ENCODE measurements at places on chromosomes 16 and 17.

DNA sequence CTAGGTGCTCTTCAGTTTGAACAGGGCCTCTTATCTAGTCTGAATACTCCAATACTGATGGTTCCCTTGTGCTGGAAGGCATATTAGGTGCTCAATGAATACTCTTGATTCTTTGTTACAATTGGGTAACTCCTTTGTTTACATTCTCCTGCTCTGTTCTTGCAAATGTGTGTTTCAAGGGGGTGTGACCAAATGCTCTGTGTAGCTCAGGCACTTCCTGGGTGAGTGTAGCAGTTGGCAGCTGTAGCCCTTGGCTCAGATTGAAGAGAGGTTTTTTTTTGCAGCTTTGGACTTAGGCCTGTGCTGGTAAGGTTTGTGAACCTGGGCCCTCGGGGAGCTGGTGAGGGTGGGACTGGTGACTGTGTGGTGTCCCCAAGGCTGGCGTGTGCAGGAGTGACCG lies 20.2 kb downstream of the TBCD start:
- DNase-seq, result no peak

- DNase-seq, result no peak
These were observed 14.0 kb downstream of the RNF43 start for GRCh38 chr17:58403311-58403710.

GRCh38 chr17:75861927-75862317 lies 6.8 kb upstream of the WBP2 start:
- no peak for DNase-seq

DNA sequence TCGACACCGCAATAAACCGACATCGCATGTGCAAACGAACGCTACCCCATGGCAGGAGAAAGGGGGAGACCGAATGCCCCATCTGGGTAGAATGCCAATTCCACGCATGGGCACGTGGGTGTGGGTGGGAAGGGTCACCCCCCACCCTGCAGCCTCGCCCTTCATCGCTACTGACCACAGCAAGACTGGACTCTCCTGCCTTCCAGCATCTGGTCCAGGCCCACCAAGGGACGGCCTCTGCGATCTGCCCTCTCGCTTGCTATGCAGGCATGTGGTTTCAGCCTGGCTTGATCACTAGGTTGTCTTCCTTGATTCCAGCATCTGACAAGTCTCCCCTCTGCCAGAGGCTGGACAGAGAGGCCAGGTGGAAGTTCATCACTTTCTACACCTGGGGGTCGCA lies 159.3 kb downstream of the C16orf78 start:
- DNase-seq, result no peak

DNA sequence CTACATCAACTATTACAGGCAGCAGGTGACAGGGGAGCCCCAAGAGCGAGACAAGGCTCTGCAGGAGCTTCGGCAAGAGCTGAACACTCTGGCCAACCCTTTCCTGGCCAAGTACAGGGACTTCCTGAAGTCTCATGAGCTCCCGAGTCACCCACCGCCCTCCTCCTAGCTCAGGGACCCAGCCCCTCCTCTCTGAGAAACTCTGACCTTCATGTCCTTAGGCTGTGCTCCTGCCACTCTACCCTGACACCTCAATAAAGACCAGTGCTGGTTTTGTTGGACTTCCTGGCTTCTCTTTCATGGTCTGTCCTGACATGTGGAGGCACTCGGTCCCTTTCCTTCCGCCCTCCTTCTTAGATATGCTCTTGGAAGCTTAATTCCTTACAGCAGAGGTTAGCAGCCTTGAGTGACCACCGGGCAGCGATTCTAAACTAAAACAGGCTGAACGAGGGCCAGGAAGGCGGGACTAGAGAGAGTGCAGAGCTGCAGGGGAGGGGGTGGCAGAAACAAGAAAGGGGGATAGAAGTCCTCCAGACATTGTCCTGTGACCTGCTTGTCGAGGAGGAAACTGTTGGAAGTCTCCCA lies 915 bp downstream of the AHSP start:
- no peak for DNase-seq

GRCh38 chr16:23434380-23434779 lies 18.6 kb downstream of the COG7 start:
- no peak for DNase-seq

GRCh38 chr16:21214086-21214485 lies 2.7 kb upstream of the ZP2 start:
- no peak for DNase-seq

DNA sequence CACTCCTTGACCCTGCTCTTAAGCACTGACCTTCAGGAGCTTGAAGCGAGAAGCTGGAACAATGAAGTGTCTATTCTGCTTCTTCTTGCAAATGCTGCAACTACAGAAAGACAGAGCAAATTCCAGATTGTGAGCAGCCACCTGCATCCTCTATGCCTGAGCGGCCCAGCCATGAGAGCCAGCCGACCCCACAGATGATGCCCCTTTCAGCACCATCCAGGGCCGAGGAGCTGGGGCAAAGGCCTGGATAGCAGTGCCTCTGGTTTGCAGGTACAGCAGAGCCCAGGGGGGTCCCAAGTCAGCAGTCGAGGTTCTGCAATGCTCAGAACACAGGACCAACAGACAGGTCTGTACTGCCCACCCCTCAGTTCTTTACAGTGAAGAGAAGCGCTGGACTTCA lies 4.7 kb downstream of the CENPV start:
- DNase-seq, result no peak

DNA sequence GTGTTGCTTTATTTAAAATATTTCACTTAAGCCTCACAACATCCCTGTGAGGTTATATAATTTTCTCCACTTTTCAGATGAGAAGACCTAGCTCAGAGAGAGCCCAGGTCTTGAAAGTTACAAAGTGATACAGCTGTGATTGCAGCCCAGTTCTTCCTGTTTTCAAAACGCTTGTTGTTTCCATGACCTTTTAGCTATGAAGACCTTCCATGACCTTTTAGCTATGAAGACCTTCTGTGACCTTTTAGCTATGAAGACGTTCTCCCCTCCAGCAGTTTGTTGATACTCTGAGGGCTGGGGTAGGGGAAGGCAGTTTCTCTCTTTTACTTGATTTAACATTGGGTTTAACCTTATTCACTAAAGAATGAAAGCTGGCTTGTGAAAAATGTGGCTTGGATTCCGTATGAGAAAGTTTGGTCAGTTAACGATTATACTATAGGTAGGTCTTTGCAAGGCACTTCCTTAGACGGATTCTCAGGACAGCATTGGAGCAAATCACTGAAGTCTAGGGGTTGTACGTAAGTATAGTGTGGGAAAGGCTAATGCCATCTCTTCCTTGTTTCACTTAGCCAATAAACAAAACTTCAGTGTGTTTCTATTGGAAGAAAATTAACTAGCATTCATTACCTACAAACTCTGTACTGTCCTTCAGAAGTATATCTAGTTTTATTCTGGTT lies 20.7 kb downstream of the PHKB start:
- no peak for DNase-seq

DNA sequence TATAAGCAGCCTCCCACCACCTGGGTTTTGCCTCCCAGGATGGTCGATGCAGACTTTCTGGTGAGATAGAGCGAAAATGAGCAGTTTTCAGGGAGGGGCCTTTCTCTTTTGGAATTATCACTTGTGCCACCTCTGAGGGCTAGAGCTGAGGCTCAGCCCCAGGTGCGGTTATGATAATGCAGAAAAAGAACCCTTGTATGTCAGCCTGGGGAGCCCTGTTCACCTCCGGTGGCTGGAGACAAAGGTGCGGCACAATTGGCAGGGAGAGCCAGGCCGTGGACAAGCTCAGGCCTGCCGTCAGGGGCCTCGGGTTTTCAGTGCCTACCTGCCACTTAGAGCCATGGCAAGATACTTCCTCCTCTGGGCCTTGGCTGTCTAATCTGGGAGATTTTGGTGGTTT lies 4.4 kb downstream of the SCPEP1 start:
- DNase-seq, result no peak

DNA sequence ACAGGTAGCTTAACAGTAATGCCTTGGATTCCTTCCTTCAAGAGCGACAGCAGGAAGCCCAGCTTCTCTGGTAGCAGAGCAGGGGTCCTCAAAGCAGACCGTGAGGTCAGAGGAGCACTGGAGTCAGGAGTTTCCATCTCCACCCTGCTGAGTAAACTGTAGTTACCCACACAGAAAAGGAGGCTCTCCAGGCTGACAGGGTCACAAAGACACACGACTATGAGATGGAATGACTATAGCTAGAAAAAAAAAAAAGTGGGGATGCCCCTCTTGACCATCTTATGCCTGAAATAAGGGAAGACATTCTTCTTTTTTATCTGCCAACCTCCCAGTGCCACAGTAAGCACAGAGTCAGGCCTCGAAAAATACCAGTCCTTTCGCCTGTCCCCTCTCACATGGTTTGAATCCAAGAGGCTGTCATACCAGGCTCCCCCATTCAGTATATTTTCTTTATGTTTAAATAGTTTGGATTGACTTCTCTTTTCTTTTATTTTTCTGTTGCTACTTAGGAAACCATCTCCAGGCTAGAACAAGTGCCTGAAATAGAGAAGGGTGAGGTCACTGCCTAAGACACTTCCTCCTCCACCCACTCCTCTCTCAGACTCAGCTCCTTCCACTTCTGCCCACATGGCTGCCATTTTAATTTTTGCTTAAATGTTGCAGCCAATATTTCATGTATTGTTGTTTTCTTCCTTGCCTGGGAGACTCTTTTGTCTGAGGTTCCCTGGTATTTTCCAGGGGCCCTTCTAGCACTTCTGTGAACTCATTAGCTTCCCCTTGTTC lies 707.4 kb downstream of the MAF start:
- no peak for DNase-seq

DNA sequence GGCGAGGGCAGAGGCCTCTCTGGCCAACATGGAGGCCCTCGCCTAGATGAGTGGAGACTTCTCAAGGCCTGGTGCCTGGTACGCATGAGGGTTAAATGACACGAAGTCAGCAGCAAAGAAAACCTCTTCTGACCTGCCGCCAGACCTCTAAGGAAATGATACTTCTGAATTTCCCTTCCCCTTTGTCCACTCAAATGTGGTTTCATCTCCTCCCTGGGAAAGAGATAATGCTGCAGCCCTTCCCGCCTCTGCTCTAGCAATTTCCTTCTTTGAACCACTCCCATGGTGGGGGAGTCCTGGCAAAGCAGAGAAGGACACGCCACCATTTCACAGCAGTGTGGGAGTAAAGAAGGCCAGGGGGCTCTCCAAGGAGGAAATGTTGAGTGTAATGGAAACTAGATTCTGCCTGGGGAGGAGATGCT lies 65.7 kb upstream of the BCAR1 start:
- no peak for DNase-seq

GRCh38 chr17:48843187-48843900 lies 12.5 kb downstream of the CALCOCO2 start:
- no peak for DNase-seq

DNA sequence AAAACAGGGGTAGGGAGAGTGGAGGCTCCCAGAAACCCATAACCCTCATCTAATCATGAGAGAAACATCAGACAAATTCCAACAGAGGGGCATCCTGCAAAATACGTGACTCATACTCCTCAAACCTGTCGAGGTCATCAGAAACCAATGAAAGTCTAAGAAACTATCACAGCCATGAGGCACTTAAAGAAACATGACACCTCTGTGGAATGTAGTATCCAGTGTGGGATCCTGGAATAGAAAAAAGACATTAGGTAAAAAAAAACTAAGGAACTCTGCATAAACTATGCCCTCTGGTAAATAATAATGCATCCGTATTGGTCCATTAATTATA lies 16.4 kb downstream of the CDH5 start:
- no peak for DNase-seq

GRCh38 chr16:46839986-46840443 lies 9.0 kb upstream of the C16orf87 start:
- DNase-seq, result no peak

GRCh38 chr16:29862383-29862883 lies 593 bp downstream of the CDIPT start:
- no peak for DNase-seq

- DNase-seq, result no peak
These were observed 17.2 kb upstream of the N4BP1 start for GRCh38 chr16:48627148-48627547.

DNA sequence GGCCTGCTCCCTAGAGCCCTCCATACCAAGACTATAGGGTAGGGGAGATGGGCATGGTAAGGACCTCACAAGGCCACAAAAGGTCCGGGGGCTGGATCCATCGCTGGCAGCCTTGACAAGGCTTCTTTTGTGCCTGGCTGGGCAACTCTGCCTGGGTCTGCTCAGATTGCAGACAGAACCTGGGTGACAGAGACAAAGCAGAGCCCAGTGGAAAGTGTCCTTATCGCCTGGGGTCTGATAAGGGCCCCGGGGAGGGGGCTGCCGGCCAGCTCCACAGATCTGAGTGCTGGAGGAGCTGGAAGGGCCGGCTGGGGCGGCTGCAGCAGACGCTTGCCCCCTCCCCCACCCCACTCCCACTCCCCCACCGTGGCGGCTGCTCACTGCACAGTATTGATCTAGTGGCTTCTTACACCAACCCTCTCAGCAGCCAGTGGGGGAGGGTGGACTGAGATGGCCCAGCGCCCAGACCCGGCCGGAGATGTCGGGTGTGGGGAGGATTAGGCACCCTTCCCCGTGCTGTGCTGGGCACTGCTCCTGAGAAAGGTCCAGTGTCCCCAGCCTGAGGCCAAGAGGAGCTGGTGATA lies 7.2 kb downstream of the MMP15 start:
- DNase-seq, result no peak

DNA sequence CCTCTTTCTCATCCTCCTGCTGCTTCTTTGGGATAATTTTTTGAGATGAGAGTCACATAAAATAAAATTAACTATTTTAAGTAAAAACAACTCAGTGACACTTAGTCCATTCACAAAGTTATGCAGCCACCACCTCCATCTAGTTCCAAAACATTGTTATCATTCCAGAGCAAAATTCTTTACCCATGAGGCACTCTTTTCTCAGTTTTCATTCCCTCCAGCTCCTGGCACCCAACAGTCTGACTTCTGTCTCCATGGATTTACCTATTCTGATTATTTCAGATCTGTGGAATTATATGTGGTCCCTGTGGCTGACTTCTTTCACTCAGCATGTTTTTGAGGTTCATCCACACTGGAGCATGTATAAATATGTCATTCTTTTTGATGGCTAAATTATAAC lies 239.9 kb upstream of the DYNLRB2 start:
- DNase-seq, result no peak

DNA sequence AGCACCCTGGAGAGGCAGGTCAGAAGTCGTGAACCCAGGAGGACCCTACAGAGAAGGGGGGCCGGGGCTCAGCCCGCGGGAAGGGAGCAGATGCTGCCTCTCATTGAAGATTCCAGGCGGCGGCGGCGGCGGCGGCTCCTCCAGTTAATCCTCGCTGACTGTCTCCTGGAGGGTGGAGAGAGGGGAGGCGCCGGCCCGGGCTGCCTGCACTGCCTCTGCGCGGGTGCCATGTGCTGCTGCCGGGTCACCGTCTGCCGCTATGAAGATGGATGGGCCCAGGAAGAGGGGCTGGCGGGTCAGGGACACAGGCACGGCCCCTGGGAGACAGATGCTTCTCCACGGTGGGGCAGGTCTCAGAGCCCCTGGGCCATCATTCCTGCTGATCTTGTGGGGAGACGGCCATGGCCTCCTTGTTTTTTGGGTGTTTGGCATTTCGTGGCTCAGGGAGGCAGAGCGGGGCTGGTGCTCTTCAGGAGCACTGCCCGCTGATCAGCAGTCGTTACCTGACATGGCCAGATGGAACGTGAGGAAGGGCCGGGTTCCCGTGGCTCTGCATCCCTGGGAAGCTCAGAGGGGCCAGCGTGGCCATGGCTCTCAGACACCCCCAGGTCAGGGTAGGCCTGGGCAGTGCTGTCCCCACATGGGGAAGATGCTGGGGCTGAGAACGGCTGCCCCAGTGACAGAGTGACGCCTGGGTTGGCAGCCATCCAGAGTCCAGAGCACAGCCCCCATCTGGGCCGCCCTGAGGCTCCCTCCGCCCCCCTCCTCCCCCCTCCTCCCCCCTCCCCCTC lies 36.1 kb downstream of the GINS2 start:
- DNase-seq, result no peak

- DNase-seq, result no peak
These were observed 9.6 kb downstream of the COTL1 start for GRCh38 chr16:84608282-84608681.

GRCh38 chr17:76419576-76420260 lies 33.2 kb downstream of the UBE2O start:
- no peak for DNase-seq
